Stimulated activated CD8-positive, alpha-beta memory T cell treated with anti-CD3 and anti-CD28 coated beads, Interleukin-15, amount 100 ng/mL, for 4 hours (primary cell): ENCODE measurements at places on chromosomes 13 and 19.

DNA sequence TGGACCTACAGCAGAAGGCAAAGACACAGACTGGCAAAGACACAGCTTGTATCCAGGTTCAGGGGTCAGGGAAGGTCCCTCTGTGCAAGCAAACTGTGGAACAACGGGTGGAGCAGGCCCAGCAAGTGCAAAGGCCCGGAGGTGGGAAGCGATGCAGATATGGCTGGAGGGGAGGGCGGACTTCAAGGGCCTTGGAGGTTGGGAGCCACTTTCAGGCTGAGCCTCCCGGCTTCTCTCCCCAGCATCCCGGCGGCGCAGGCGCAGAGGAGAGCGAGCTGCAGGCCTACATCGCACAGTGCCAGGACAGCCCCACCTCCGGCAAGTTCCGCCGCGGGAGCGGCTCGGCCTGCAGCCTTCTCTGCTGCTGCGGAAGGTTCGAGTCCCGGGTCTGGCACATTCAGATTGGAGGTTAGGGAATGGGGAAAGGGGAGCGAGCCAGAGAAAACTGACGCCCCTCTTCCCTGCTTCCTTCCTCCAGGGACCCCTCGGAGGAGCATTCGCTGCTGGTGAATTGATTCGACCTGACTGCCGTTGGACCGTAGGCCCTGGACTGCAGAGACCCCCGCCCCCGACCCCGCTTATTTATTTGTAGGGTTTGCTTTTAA is 2.1 kb upstream of the PNPLA6 start:
- DNase-seq = no peak

DNA sequence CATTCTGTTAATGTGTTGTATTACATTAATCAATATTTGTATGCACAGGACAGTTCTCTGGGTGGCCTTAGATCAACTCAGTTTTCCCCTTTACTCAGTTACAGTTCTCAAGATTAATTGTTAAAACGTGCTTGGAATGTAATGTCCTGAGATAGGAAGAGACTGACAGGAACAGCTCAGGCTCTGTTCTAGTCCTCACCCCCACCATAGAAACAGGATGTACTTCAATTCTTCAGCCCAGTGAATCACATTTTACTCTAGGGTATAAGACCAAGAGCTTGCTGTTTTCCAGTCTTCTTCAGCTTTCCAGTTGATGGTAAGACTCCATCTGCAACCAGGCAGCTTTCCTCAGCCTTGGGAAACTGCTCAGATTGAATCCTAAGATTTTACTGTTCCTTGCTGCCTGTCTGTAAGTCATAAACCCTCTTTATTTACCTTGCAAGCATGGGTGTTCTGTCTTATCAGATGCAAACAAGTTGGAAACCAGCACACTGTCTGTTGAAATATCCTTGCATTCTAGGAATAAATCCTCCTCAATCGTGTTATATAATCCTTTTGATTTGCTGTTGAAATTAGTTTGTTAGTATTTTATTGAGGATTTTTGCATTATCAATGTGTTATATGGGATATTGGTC is 836.9 kb upstream of the PCDH9 start:
- DNase-seq = no peak

DNA sequence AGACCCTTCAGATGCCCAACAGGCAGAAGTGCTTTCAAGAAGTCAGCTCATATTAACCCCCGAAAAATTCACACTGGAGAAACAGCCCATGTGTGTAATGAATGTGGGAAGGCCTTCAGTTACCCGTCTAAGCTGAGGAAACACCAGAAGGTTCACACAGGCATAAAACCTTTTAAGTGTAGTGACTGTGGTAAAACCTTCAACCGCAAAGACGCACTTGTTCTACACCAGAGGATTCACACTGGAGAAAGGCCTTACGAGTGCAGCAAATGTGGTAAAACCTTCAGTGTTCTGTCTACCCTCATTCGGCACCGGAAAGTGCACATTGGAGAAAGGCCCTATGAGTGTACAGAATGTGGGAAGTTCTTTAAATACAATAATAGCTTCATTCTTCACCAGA is 8.6 kb downstream of the ZNF584 start:
- DNase-seq = no peak

GRCh38 chr19:1239796-1240737 is 1.5 kb upstream of the ATP5F1D start:
- peak; percentile 96 for DNase-seq

GRCh38 chr19:10768936-10769335 is 51.1 kb downstream of the DNM2 start:
- no peak for DNase-seq
